ENCODE measurements at places on chromosomes 12 and 14. TPM values are rescaled to one million over a fixed set of nuclear protein-coding genes. Genes with fewer than 3 reads are reported as not detected.

OR4K5 gene
- total RNA-seq: not detected

VSX2 gene
- not detected for total RNA-seq

DNA sequence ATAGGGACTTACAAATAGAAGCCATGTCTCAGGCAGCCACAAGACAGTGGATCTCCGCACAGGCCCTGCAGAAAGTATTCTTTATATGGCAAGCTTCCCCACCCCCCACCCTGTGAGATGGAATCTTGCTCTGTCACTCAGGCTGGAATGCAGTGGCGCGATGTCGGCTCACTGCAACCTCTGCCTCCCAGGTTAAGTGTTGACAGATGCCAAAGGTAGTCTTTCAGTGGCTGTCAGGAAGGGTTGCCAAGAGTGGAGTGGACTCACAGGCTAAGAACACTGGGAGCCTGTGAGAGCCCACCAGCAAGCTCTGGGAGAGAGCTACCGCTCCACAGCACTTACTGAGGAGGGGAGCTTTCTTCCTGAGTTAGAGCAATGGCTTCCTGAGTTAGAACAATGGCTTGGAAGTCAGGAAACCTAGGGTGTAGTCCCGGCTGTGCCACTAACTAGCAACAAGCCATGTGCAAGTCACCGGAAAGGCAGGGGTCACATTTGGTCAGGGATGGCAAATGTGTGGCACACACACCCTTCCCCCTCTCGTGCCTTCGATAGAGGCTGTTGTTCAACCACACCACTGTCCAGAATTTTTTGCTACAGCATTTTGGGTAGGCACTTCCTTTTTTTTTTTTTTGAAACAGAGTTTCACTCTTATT is 2.6 kb downstream of the RNASE1 start:
- DNase-seq: no peak

DNA sequence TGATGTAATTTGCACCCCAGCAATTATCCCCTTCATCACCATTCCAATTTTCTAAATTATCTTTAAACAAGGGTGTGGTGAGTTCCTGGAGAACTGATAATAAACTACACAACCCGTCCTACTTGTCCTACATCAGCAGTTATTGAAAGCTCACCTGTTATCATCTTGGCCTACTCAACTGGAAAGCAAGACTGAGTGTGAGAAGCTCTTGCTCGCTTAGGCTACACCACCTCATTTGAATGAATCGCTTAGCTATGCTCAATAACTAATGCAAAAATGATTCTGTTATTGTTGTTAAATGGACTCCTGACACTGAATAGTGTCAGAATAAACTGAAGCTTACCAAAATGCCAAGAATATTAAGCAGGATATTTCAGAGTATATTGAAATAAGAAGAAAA is 115.4 kb upstream of the BTG1 start:
- DNase-seq: peak; percentile 4

Data from esophagus muscularis mucosa (tissue), 4 donors.